Bronchial epithelial cell (primary cell): ENCODE measurements at places on chromosomes 12 and 14. TPM values are rescaled to one million over a fixed set of nuclear protein-coding genes. Genes with fewer than 3 reads are reported as not detected.

Gene RD3L
- not detected in 2 replicates for total RNA-seq

Gene FOXN4
- total RNA-seq, result not detected in 2 replicates

Gene EGLN3
- 48.7 and 91.7 TPM in 2 replicates for total RNA-seq

Gene PAH
- not detected in 2 replicates for total RNA-seq

Gene AQP2
- not detected in 2 replicates for total RNA-seq

Gene MYF6
- total RNA-seq, result not detected in 2 replicates

Gene ACRBP
- under 0.01 and 0.51 TPM in 2 replicates for total RNA-seq

Gene CLEC1B
- not detected in 2 replicates for total RNA-seq

Gene GPR132
- 0.13 TPM in 1 of 2 replicates, not detected in the other for total RNA-seq

Gene HAL
- total RNA-seq, result 0.26 and 0.79 TPM in 2 replicates

Gene TMEM117
- 5.1 and 6.6 TPM in 2 replicates for total RNA-seq

Gene SLC7A8
- 1.1 and 9.0 TPM in 2 replicates for total RNA-seq

Gene B4GALNT1
- 0.13 TPM in 1 of 2 replicates, not detected in the other for total RNA-seq

Gene DENND5B
- 2.6 and 4.7 TPM in 2 replicates for total RNA-seq

Gene SDR9C7
- total RNA-seq, result 0.26 and 4.9 TPM in 2 replicates
